ENCODE measurements at places on chromosomes 13 and 19.

DNA sequence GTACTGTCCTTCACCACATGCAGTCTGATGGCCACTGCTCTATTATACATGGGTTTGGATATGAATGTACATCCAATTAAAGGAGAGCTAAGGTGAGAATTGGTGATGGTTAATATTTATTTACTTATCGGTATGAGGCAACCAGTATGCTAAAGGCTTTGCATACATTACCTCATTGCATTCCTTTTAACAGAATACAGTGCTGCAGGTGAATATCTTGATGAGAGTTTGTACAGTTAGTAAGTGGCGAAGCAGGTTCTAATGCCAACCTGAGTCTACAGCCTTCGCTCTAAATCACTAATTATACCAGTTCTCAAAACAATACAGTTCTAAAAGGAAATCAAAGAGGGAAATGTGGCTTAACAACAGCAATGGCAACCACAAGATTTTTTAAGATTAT lies 284.1 kb downstream of the ITGBL1 start:
- DNase-seq: no peak

DNA sequence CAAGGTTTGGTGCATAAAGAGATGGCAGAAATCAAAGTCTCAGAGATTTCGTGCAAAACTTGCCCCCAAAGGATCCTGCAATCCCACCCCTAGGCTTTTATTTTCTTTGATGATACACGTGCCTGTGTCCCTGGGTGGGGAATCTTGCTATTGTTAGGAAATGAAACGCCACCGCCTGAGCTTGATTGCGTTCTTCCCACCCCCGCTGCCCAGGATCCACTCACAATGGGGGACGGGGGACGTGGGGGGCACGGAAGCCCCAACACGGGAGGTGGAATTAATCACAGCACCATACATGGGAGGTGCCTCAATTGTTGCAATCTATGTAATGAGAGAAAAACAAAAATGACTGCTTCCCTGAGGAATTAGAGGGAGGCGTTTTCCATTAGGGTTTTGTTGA lies 39.6 kb downstream of the ZNRF4 start:
- DNase-seq: no peak

- DNase-seq: no peak
These were observed 40.0 kb upstream of the TDRD3 start for GRCh38 chr13:60356970-60357369.

DNA sequence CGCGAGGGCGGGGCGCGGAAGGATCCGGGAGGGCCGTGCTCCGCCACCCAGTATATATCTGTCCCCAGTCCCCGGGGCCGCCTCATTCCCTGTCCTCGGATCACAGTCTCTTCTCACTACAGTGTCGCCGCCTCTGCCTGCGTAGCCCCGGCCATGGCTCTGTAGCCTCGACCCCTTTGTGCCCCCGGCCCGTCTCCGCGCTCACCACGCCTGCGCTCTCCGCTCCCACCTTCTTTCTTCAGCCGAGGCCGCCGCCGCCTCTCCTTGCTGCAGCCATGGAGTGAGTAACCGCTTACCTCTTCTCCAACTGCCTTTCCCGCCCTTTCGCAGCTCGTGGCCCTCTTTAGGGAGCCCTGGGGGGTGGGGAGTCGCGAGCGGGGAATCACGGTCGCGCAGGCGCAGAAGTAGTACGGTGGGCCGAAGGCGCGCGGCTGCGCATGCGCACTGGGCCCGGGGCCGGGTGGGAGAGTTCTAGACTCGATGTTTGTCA lies at the start of the genes ATF5 and NUP62:
Gene ATF5 (plus strand): TSS at position 85 of the 490 bp plus-strand sequence. CDS start 1,646 bp downstream, outside the sequence.
Gene NUP62 (minus strand): TSS at position 384 of the 490 bp plus-strand sequence. CDS start 19,697 bp downstream, outside the sequence.
- peak; percentile 92 for DNase-seq

GRCh38 chr19:4391701-4392483 lies 8.5 kb downstream of the SH3GL1 start:
- no peak for DNase-seq

- no peak for DNase-seq
These were observed 63.5 kb upstream of the HMGB1 start for GRCh38 chr13:30529085-30529834.

DNA sequence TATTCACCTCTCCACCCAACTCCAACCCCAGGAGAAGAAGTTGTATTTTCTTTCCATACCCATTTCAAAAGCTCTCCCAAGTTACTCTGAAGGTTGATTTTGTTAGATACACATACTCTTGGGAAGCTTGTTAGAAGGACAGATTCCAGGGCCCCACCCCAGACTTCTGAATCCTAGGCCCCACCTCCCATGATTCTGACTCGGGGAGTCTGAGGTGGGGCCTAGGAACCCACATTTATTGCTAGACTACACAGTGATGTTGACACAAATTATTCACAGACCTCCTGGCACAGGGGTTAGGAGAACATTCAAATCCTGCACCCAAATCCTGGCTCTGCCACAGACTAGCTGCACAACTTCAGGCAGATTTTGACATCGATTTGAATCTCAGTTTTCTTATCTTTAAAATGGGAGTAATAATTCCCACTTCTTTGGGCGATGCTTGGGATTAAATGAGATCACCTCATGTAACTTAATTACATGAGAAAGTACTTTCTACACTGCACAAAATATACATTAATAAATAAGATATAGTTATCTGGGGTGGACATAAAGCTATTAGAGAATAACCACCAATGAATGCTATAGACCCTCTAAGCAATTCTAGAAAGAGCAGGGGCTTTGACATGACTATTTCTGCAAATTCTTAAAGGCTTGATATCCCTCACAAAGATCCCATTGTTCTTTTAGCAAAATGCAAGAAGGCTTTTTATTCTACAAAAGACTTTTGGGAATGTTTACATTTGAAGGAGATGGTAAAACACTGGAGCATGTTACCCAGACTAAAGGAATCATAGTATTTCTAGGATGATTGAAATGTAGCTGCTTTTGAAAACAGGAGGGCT lies 18.0 kb downstream of the MBNL2 start:
- no peak for DNase-seq

DNA sequence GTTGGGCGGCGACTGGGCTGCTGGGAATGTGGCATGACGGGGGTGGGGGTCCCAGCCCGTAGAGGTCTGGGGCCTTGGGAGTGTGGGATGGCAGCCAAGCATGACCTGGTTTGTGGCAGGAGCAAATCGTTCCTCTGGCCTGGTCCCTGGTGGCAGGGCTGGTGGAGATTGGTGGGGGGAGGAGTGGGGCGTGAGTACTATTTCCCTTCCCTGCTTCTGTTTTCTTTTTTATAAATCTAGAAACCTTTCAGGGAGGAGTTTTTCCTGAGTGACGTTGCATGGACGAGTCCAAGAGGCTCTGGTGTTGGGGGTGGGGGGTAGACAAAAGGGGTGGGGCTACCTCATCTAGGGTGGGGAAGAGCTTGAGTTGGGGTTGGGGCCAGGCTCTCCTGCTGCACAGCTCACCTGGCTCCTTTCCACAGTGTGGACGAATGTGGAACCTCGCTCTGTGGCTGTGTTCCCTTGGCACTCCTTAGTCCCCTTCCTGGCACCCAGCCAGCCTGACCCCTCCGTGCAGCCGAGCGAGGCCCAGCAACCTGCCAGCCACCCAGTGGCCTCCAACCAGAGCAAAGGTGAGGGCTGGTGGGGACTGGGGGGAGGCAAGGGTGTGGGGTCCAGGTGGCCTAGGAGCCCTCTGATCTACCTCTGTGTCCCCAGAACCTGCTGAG lies 15.4 kb upstream of the PRR19 start:
- no peak for DNase-seq

DNA sequence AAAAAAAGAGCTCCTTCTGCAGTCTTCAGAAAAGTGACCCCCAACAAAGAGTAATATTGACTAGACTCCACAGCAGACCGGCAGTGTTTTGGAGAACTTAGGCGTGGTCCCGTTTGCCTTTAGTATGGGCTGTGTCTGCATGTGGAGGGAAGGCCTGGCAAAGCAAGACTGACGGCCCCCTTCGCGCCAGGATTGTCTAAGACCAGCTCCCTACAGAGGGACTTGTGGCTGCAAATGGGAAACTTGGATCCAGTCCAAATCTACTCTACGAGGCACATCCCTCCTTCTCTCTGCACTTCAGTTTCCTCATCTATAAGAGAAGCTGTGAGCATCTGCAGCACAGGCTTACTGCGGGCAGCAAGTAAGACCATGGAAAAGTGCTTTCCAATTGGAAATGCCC lies 350.0 kb downstream of the ZNF536 start:
- DNase-seq: no peak

GRCh38 chr19:40827386-40828247 lies 22.6 kb downstream of the CYP2A6 start:
- DNase-seq: no peak

- DNase-seq: no peak
These were observed 756.0 kb upstream of the PCDH20 start for GRCh38 chr13:62171697-62172096.

GRCh38 chr19:41321204-41321599 lies 11.2 kb downstream of the CCDC97 start:
- DNase-seq: no peak

DNA sequence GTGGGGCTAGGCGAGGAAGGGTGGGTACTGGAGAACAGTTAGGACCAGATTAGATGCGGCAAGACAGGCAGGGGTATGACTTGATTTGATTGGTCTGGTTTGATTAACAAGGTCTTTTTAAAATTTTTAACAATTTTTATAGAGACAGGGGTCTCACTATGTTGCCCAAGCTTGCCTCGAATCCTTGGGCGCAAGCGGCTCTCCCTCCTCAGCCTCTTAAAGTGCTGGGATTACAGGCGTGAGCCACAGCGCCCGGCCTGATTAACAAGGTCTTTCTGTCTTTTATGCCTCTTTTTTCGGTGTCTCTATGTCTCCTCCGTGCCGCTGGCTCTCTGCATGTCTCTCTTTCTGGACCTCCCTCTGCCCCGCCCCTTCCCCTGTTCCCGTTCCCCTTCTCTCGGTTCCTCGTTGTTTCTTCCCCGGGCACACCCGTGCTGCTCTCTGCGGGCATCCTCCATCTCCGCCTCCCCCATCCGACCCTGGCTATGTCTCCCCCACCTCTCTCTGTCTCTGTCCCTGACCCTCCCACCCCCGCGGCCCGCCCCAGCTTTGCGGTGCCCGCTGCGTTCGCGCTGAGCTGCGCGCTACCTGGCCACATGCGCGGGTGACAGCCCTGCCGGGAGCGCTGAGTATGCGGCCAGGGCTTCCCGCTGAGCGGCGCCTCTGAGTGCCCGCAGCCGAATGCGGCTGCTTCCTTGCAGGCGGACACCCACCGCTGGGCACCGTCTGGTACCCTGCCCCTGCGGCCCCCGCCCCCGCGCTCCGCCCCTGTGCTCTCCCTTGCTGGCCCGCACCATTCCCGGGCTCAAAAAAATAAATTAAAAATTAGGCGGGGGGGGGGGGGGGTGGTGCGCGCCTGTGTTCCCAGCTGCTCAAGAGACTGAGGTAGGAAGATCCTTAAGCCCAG lies 8.1 kb upstream of the SDHAF1 start:
- DNase-seq: no peak

DNA sequence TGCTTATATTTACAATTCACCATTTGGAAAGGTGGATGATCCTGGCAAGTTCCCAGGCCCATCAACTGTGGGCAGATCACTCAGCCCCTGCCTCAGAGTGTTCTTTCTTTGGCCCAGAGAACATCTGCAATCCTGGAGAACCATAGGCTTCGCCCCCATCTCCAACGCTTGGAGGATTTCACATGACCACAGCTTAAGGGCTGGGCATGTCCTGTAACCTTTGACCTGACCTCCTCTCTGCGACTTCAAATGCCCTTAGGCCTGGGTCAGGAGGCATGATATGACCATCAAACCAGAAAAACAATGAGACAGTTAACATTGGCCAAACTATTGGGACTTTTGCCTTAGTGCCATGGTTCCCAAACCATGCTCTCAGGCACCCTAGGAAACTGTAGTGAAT lies 7.2 kb upstream of the MBNL2 start:
- DNase-seq: no peak

- no peak for DNase-seq
These were observed 15.0 kb downstream of the NUFIP1 start for GRCh38 chr13:44974056-44974793.
